Left hindlimb (tissue), 1 donor: ENCODE measurements at places on chromosomes 11 and 22.

GRCh38 chr11:8056810-8057463 is 24.1 kb upstream of the TUB start:
- no peak for DNase-seq

DNA sequence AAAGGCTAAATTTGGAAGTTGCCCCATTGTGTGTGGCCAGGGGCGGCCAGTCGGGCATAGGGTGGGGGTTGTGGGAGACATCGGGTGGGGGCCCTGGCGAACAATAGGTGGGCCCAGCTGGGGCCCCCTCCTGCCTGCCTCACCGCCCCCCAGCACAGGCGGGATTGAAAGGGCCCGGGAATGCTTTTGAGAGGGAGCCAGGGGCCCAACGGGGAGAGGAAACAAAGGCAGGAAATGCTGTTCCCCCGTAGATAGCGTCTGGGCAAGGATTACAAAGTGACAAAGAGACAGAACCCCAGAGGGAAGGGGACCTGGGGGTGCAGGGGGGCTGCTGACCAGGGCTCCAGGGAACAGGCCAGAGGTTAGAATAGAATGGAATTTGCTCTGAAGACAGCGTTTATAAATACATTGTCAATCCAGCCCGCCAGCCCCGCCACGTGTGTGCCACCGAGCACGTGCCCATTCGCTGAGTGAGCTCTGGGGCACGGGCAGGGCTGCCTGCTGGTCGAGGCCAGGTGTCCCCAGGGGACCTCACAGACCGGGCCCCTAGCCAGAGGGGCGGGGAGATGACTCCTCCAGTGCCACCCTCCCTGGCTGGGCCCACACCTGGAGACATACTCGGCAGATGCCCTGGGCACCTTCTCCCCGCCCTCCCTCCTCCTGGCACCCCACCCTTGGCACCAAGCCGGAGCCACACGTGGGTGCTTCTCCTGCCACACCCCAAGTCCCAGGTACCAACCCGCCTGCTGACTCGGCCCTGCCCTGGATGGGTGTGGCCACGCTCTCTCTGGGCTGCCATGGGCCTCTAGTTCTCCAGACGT is 9.7 kb downstream of the PDGFB start:
- DNase-seq = no peak

DNA sequence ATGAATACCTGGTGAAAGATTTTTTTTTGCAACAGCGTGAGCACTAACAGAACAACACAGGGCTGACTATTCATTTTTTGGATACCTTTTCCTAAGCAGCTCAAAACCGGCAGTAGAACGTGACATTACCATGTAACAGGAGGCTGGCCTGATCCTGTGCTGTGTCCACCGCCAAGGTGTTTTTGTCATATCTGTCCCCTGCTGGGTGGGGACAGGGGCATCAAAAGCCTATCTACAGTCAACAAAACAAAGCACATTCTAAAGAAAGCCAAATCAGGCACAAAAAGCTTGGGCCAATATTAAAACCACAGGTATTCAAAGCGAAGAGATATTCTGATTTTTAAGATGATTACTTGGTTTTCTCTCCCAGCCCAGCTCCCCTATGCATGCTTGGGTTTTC is 151.2 kb downstream of the LRRC4C start:
- DNase-seq = no peak

DNA sequence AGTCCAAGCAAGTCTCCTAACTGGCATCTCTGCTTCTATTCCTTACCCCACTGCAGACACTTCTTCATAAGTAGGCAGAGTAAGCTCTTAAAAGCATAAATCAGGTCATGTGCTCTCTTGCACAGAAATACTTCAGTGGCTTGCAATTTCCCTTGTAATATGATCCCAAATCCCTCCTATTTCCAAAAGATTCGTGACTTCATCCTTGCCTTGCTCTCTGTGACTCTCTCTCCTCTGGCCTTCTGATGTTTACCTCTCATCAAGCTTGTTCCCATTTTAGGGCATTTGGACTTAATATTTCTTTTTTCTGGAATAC is 37.4 kb upstream of the NCR3LG1 start:
- DNase-seq = no peak

DNA sequence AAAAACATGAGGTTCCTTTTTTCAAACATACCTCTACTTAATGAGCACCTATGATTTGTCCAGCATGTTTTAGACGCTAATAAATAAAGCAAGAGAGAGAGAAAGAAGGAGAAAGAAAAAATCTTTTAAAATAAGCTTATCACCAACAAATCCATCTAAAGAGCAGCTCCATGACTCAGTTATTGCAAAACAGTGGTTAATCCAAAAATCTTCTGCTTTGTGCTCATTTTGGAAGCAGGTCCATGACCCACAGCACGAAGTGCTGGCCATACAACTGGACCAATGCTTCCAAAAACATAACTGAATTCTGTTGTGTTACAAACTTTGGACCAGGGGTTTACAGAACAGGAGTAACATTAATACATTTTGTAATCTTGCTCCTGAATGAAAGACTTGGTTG is 696.6 kb downstream of the KCNA4 start:
- no peak for DNase-seq

GRCh38 chr11:83272627-83273026 is 13.5 kb downstream of the CCDC90B start:
- DNase-seq = no peak

GRCh38 chr11:124586238-124586860 is 16.6 kb downstream of the OR8A1 start:
- DNase-seq = peak; percentile 42

- DNase-seq = no peak
Measured at GRCh38 chr11:70487756-70488155, 89.4 kb downstream of the CTTN start.

GRCh38 chr22:26643418-26644100 is 13.8 kb upstream of the MIAT start:
- no peak for DNase-seq

DNA sequence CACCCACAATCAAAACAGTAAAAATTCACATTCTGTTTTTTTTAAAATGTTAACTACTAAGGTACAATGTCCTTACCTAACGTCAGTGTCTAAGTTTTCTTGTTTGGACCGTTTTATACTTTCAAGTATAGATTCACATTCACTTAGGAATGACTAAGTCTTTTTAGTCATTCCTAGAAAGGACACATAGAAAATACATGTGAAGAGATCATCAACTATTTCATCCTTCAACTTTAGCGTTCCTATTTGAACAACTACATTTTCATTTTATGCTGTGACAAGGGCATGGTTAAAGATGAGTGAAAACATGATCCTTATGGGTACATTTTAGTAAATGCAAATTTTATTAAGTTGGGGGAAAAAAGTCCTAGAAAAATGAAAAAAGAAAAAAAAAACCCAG is 62.8 kb downstream of the DDX10 start:
- DNase-seq = no peak

- DNase-seq = no peak
Measured at GRCh38 chr11:11864803-11865202, 23.0 kb downstream of the USP47 start.

GRCh38 chr11:4626207-4627099 is 10.8 kb upstream of the OR51D1 start:
- DNase-seq = no peak

GRCh38 chr11:104588446-104588845 is 309.8 kb downstream of the CASP12 start:
- no peak for DNase-seq

DNA sequence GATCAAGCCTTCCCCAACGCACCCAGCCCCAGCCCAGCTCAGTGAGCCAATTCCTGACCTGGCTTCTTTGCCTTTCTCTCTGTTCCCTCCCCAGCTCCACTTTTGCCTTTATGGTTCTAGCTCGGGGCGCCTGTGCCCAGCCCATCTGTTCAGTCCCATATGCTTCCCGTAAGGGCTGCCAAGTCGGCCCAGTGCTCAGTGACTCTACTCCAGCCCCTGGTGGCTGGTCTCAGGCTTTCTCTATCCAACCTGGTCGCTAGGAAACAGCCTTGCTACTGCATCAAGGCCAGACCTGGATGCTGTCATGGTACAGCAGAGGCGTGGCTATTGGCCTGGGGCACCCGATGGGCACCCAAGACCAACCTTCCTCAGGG is 178.0 kb downstream of the DSCAML1 start:
- DNase-seq = no peak

GRCh38 chr11:70167723-70168404 is 35.2 kb upstream of the FADD start:
- no peak for DNase-seq

- DNase-seq = peak; percentile 39
Measured at GRCh38 chr11:70522593-70523311, 124.4 kb downstream of the CTTN start.

DNA sequence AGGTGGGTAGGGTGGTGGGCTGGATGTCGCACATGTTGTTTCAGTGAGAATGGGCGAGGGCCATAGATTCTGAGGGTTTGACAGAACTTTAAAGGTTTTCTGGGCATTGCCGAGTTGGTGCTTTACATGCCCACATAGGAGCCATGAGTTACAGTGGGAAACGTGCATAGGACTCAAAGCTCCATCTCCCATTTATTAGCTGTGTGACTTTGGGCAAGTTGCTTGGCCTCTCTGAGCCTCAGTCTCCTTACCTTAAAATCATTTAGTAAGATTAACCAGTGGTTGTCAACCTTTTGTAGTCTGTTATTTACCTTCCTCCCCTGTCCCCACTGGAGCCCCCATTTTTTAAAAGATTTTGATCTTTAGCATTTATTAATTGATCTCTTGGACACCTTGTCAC is 67.4 kb downstream of the SYT13 start:
- no peak for DNase-seq

GRCh38 chr11:61448552-61448927 is 18.6 kb downstream of the SDHAF2 start:
- no peak for DNase-seq

DNA sequence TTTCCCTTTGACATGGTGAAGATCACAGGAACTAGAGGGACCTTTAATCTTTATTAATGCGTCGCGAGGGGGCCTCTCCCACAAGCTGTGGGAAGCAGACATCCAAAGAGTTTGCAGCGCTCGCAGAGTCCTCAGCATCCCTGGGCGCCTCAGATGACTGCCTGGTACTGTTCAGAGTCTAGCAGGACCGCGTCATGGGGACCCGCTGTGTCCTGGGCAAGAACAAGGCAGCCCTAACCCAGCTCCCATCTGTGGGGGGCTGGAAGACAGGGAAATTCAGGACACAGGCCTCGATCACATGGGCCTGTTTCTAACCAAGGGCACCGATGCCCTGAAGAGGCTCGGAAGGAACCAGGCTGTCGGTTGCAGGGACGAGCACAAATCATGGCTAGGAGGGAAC is 40.0 kb downstream of the CACNG2 start:
- no peak for DNase-seq

DNA sequence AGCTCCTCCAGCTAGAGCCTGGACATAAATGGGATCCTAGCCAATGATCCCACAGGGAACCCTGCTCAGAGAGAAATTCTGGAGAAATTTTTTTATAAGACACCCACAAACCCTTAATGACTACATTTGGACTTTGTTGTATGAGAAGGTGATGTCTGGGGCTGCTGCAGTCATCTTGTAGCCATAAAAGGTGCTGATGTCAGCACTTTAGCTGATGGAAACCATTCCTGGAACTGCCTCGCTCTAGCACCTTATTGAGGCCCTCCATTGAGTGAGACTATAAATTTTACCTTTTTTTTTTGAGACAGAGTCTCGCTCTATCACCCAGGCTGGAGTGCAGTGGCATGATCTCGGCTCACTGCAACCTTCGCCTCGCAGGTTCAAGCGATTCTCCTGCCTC is 610.7 kb downstream of the OPCML start:
- DNase-seq = no peak

DNA sequence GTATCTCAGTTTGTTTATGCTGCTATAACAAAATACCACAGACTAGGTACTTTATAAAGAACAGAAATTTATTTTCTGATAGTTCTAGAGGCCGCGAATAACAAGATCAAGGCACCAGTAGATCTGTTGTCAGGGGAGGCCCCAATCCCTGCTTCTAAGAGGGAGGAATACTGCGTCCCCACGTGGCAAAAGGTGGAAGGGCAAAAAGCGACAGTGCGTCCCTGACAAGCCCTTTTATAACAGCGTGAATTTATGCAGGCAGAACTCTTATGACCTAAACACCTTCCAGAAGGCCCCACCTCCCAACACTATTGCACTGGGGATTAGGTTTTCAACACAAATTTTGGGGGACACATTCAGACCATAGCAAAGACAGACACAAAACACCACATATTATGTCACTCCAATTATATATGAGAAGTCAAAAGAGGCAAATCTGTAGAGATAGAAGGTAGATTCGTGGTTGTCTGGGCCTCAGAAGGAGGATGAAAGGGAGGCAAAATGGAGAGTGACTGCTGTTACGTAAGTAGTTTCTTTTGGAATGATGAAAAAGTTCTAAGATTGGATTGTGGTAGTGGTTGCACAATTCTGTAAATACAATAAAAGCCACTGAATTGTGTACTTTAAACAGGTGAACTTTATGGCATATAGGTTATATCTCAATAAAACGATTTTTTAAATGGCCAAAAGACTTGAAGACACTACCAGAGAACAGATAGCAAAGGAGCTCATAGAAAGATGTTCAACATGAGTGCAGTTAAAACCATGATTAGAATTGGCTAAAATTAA is 30.1 kb upstream of the TNRC6B start:
- DNase-seq = no peak

DNA sequence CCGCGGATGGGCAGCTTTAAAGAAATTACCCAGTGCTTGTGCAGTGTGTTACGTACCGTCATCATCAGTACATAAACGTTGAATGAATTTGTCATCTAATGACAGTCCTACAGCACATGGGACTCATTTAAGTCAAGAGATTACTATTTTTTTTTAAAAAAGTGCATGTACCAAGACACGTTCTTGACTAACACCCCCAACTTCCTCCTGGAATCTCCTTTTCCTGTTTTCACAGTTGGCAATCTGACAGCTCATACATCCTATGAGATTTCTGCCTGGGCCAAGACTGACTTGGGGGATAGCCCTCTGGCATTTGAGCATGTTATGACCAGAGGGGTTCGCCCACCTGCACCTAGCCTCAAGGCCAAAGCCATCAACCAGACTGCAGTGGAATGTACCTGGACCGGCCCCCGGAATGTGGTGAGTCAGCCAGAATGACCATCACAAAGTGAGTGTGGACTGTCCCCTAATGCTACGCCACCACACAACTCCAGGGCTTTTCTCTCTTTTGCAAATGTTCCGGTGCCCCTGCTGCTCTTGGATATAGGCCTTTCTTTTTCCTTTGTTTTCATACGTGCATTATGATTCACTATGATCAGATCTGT is 162.0 kb upstream of the SORL1-AS1 start:
- DNase-seq = no peak

- no peak for DNase-seq
Measured at GRCh38 chr11:94494126-94494680, 419 bp downstream of the ANKRD49 start.

DNA sequence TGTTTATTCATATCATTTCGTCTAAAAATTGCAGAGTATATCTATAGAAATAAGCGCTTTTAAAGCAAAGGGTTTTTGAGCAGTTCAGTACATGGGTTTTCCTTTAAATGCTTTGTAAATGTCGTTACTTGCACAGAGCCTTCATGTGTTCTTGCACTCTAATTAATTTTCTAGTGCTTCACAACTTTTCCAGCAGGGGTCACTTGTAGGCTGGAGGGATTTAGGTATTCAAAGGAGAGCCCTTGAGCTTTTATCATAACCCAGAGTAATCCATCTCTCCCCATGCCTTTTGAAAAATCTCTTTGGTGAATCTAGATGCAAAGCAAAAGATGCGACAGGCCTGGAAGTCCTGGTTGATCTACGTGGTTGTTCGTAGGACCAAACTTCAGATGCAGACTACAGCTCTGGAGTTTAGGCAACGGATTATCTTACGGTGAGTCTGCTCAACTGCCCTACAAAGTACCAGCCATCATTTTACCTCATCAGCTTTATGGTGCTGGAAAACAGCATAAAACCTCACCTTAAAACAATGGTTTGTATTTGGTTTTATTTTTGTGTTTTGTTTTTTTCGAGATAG is 60.4 kb downstream of the SFI1 start:
- no peak for DNase-seq

- DNase-seq = no peak
Measured at GRCh38 chr11:70912226-70912840, 340.0 kb downstream of the SHANK2 start.
